Hair follicle dermal papilla cell (primary cell): ENCODE measurements at places on chromosomes 7 and 10. TPM values are rescaled to one million over a fixed set of nuclear protein-coding genes. Genes with fewer than 3 reads are reported as not detected.

ODAD2 gene
- 0.49 and 1.1 TPM in 2 replicates for total RNA-seq

TFR2 gene
- 0.49 and 1.1 TPM in 2 replicates for total RNA-seq

PLXNA4 gene
- 1.7 and 2.8 TPM in 2 replicates for total RNA-seq

LRMDA gene
- total RNA-seq = 1.5 and 2.9 TPM in 2 replicates

ZNF273 gene
- total RNA-seq = 2.1 and 2.7 TPM in 2 replicates

PPP1R3C gene
- 75.5 and 139 TPM in 2 replicates for total RNA-seq

PAPOLB gene
- under 0.01 and 0.16 TPM in 2 replicates for total RNA-seq

GIMAP7 gene
- total RNA-seq = not detected in 2 replicates

NME8 gene
- total RNA-seq = not detected in 2 replicates

CALHM1 gene
- not detected in 2 replicates for total RNA-seq

NOS3 gene
- total RNA-seq = 1.5 and 3.9 TPM in 2 replicates

UBN2 gene
- 5.5 and 7.0 TPM in 2 replicates for total RNA-seq

NEUROG3 gene
- total RNA-seq = not detected in 2 replicates

CH25H gene
- 48.0 and 83.4 TPM in 2 replicates for total RNA-seq

PDE6C gene
- total RNA-seq = not detected in 2 replicates

VSTM2A gene
- total RNA-seq = not detected in 2 replicates

OGDHL gene
- 0.16 and 1.5 TPM in 2 replicates for total RNA-seq

AQP1 gene
- total RNA-seq = 36.2 and 47.4 TPM in 2 replicates

TMEM130 gene
- 0.12 and 0.49 TPM in 2 replicates for total RNA-seq

GIMAP2 gene
- total RNA-seq = 5.1 and 10.7 TPM in 2 replicates
